ENCODE measurements at places on chromosomes 16 and 17. TPM values are rescaled to one million over a fixed set of nuclear protein-coding genes. Genes with fewer than 3 reads are reported as not detected.

SLC47A1 gene
- 11.1 TPM for total RNA-seq

SLFN14 gene
- not detected for total RNA-seq

ADAM11 gene
- 0.42 TPM for total RNA-seq

ST6GALNAC2 gene
- total RNA-seq, result 77.5 TPM

JPH3 gene
- not detected for total RNA-seq

ACBD4 gene
- total RNA-seq, result 25.9 TPM

HSD17B1 gene
- total RNA-seq, result 4.4 TPM

FTO gene
- total RNA-seq, result 127 TPM

GRCh38 chr17:2049333-2050299, 5.3 kb upstream of the HIC1 start:
- peak; percentile 79 for DNase-seq

DNA sequence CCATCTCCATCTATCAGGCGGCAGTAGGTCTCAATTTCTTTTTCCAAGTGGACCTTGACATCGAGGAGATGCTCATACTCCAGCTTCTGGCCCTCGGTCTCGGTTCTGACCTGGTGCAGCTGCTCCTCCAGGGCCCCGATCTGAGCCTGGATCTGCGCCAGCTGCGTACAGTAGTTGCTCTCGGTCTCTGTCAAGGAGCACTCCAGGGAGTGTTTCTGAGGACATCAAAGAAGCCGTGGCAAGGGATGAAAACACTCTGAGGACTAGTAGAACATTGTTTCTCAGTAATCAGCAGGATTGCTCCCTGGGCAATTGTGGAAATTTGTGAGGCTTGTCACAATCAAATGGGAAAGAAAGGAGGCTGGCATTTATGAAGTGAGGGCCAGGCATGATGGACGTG, 5.9 kb downstream of the KRT28 start:
- no peak for DNase-seq

GRCh38 chr16:535446-536405, 8.2 kb downstream of the CAPN15 start:
- DNase-seq, result no peak

- DNase-seq, result no peak
Measured at GRCh38 chr16:77749415-77749814, 27.1 kb downstream of the NUDT7 start.

DNA sequence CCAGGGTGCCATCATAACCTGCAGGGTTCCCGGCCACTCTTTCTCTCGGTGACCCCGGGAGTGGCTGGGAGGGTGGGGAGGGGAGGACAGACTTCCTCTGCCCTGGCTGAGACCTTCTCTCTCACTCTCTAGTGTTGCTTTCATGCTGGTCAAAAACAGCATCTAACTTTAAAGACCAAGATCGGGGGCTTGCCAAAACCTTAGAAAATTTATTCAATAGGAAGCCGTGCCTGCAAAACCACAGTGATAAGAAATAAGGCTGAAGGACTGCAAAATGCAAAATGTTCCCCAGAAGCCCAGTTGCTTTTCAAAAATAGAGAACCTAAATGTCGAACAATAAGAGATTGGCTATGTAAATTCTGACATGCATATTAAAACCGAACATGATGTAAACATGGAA, 344.0 kb downstream of the FOXL1 start:
- DNase-seq, result no peak

GRCh38 chr17:17048106-17048505, 5.8 kb downstream of the MPRIP start:
- no peak for DNase-seq

GRCh38 chr16:68093816-68094613, 8.8 kb downstream of the NFATC3 start:
- DNase-seq, result no peak

DNA sequence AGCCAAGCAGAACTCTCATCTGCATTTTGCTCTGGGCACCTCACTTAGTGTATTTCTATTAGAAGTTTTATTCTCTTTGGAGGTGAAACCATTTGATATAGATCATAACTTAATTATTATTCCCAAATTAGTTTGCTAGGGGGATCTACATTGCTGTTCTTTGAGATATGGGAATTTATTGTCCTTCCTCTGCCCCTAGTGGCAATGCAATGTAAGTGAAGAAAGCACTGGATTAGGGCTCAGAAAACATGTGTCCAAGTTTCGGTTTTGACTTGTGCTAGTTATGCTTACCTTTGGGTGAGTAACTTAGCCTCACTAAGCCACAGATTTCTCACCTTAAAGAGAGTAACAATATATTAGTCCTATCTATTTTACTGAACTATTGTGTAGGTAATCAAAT, 2.9 kb downstream of the KRT39 start:
- DNase-seq, result no peak

GRCh38 chr17:83186751-83187421, 107.5 kb downstream of the METRNL start:
- DNase-seq, result no peak

DNA sequence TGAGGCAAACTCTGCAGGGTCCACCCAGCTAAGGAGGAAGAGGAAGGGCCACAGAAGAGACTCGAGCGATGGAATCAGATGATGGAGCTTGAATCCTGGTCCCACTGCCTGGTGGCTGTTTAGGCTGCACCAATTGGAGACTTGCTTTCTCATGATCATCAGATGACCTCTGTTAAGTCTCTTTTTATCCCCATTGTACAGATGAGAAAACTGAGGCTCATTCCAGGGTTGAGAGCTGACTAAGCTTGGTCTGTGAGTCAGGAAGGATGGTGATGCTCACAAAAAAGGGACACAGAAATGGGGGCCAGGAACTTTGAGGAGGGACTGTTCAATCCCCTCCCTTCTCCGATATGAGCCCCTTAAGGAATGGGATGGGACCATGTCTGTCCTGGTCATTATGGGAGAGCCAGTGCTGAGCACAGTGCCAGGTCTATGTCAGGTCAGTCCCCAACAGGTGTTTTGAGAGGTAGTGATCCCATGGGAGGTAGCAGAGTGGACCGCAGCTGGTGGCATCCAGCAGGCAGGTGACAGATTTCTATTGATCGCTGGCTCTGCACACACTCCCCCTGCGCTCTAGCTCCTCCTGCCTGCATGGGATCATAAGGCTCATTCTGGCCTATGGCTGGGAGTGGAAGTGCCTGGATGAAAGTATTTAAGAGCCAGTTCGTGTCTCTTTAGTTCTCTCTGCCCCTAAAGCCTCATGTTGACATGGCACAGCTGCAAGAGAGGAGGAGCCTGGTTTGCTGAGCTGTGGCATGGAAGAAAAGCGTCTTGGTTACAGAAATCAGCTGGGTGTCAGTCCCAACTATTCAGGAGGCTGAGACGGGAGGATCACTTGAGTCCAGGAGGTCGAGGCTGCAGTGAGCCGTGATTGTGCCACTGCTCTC, 27.2 kb downstream of the SNX20 start:
- DNase-seq, result no peak

GRCh38 chr16:46717692-46718091, 28.2 kb downstream of the ORC6 start:
- DNase-seq, result no peak

DNA sequence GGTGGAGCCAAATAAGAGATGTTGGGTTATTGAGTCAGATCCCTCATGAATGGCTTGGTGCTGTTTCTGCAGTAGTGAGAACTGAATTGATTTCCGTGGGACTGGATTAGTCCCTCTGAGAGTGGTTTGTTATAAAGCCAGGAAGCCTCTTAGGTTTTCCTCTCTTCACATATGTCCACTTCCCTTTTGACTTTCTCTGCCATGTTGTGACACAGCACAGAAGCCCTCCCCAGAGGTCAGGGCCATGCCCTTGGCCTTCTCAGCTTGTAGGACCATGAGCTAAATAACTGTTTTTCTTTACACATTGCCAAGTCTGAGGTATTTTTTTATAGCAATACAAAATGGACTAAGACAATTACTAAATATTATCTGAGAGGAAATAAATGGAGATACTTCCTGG, 10.3 kb upstream of the HAPSTR1 start:
- no peak for DNase-seq
